ENCODE measurements at places on chromosomes 4 and X. TPM values are rescaled to one million over a fixed set of nuclear protein-coding genes. Genes with fewer than 3 reads are reported as not detected.

- no peak for DNase-seq
- H3K4me1 ChIP-seq = no peaks in the 10 kb centered on the region
- no peaks in the 10 kb centered on the region for H3K36me3 ChIP-seq
- no peak overlapping the region for H3K27ac ChIP-seq
These were observed 86.0 kb downstream of the NDST3 start for GRCh38 chr4:118120120-118120760.

DNA sequence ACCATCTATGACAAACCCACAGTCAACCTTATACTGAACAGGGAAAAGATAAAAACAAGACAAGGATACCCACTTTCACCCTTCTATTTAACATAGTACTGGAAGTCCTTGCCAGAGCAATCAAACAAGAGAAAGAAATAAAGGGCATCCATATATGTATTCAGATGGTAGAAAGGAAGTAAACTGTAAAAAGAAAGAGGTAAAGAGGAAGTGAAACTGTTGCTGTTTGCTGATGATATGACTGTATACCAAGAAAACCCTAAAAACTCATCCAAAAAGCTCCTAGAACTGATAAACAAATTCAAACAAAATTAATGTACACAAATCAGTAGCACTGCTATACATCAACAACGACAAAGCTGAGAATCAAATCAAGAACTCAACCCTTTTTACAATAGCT, 538.7 kb upstream of the PABPC4L start:
- DNase-seq = no peak
- H3K4me1 ChIP-seq = no peaks in the 10 kb centered on the region
- no peaks in the 10 kb centered on the region for H3K36me3 ChIP-seq
- H3K27me3 ChIP-seq = no peaks in the 10 kb centered on the region
- H3K4me3 ChIP-seq = no peak overlapping the region

DNA sequence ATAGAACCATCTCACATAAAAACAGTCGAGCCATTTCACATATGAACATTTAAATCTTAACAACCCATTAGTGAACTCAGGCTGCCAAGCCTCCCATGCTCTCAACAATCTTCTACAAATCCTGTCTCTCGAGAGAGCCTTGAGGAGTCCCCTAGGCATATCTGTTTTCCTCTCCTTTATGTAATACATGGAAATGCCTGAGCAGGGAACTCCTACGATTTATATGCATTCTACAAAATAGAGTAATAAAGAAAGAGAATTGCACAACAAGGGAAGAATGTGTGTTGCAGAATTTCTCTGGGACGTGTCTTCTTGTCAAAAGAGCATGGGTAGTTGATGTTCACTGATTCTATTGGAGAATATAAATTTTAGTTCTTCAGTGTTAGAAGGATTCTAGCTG, 101.8 kb upstream of the VCX2 start:
- H3K27ac ChIP-seq = no peak overlapping the region
- no peak for DNase-seq
- H3K4me1 ChIP-seq = no peaks in the 10 kb centered on the region
- no peak overlapping the region for H3K4me3 ChIP-seq

Gene EXOC1L
- not detected for total RNA-seq

- H3K4me3 ChIP-seq = no peak overlapping the region
- no peak overlapping the region for H3K27ac ChIP-seq
- no peaks in the 10 kb centered on the region for H3K36me3 ChIP-seq
- H3K27me3 ChIP-seq = no peaks in the 10 kb centered on the region
These were observed 74.2 kb downstream of the RTL9 start for GRCh38 chrX:110432906-110433215.

Gene MAML3
- 6.9 TPM for total RNA-seq

DNA sequence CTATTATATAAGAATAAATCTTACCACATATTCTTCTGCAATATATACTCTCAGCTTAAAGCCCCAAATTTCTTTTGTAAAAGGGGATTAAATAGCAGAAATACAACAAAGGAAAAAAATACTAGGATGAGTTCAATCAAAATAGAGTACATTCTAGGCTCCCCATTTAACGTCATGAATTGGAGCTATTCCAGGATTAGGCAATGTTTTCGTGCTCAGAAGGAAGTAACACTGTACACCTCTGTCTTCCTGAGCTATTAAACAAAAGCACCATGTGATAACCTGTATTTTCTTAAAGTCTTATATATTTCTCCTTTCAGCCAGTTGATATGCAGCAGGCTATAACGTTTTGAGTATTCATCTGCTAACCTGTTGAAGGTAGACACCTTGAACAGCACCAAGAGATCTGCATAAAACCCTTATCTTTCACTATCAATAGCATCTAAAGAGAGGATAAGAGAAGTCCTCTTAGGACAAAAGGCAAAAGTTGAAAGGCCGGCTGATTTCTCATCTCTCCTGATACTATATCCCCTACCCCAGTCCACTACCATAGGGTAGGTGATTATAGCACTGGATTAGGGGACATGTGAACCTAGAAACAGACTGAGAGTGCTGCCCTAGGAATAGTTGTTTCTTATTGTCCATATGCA, 31.5 kb downstream of the TEC start:
- DNase-seq = no peak
- no peaks in the 10 kb centered on the region for H3K36me3 ChIP-seq
- no peaks in the 10 kb centered on the region for H3K4me1 ChIP-seq
- H3K27me3 ChIP-seq = no peaks in the 10 kb centered on the region

GRCh38 chrX:148914783-148915182, 414.4 kb downstream of the AFF2 start:
- no peaks in the 10 kb centered on the region for H3K4me1 ChIP-seq
- DNase-seq = no peak
- no peaks in the 10 kb centered on the region for H3K36me3 ChIP-seq

Gene SLC16A2
- total RNA-seq = 3.2 TPM

All from esophagus squamous epithelium (tissue), 5 donors.